Activated CD4-positive, alpha-beta T cell treated with anti-CD3 and anti-CD28 coated beads, Interleukin-2, Interleukin-6, amounts not matched to agents 100 ng/mL and 50 ng/mL, durations not matched to agents 16 hours and 8 hours (primary cell): ENCODE measurements at places on chromosomes 2 and 18.

DNA sequence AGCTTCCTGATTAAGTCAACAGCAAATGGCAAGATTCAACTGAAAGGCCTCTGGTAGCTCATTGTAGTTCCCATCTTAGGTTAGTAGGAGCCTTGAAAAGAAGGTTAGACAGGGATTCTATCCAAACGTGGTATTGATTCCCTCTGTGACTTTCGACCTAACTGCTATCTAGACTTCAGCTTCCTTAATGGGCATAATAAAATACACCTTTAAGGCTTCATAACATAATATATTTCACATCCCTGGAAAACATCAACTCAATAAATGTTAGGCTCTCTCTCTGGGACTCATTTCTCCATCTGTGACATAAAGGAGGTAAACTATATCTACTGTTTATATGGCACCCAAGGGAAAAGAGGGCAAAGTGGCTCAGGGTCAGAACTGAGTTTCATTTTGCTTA lies 60.9 kb downstream of the STK39 start:
- DNase-seq: no peak

GRCh38 chr2:183671233-183671632 lies 547.0 kb downstream of the NUP35 start:
- no peak for DNase-seq

GRCh38 chr18:63514888-63515678 lies 27.1 kb upstream of the SERPINB12 start:
- DNase-seq: no peak

DNA sequence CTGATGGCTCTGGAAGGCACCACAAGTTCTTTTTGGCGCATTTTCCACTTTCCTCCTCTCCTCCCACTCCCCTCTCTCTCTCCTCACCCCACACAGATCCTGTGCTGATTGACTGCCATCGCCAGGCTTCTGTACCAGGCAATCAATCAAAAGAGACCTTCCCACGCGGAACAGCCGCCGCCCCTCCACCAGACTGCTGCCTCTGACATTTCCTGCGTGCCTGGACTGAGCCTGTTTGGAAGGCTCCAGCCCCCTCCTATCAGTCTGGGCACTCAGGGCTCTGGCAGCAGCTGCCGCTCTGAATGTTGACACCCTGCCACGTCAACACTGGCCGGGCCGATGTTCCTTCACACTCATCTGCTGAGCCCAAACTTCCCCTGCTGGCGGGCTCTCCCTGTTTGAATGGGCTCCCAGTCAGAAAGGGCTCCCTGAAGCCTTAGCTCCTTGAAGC lies 467.7 kb downstream of the EPHA4 start:
- peak; percentile 9 for DNase-seq

DNA sequence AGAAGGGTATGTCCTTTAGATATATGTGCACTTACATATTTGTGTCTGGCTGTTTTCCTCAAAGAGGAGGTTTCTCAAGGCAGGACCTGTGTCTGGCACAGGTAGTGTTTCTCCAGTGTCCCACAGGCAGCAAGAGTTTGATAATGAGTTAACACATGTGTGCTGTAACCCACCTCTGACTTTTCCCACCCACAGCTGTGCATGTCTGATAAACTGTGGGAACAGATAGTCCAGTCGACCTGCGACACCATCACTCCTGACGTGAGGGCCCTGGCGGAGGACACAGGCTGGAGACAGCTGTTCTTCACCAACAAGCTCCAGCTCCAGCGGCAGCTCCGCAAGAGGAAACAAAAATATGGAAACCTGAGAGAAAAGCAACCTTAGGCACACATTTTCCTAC lies 58.2 kb downstream of the SLC16A14 start:
- no peak for DNase-seq

DNA sequence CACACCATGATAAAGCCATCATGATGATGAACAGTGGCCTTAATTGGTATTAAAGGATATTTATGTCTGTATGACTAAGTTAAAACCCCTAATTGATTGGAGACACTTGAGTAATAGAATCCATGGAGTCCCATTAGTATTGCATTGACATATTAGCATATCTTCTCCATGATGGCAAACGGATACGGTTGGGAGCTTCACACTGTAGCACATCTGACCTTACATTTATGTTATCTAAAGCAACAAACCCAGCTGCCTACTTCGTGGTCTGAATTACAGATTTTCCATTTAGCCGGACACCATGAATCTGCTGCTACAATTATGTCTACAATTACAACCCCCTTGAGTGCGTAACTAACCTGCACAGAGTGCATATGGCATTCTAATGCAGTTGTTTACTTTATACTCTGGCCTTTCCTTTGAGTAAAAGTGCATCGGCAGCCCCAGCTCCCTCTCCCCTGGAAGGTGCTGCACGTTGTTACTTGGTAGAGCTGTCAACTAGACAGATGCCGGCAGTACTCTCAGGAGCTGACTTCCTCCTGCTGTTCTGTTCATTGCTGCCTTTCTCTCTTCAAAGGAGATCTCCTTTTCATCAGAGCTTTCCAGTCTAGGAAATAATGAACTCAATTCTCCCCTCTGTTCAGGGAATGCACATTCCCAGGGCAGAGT lies 92.1 kb downstream of the LRRC30 start:
- DNase-seq: no peak

- DNase-seq: no peak
Measured at GRCh38 chr2:239963646-239964205, 61.4 kb downstream of the NDUFA10 start.

DNA sequence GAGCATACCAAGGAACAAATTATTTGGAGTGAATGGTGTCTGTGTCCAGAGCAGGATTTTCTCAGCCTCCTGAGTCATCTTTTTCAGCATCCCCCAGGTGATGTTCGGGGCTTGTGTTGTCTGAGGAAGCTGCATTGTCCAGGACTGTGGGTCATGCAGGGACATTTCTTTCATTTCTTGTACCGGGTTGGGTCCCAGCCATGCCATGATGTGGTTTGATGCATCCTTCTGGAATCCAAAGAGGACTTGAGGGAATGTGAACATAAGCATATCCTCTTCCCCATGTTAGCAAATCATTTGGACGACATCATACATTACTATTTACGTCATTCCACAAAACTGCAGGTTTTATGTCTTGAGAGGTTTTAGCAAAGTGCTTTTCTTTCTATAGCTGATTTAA lies 797.8 kb downstream of the CCDC85A start:
- no peak for DNase-seq
